ENCODE measurements at places on chromosomes 11 and 22.

- no peak for DNase-seq
Measured at GRCh38 chr11:63854696-63855095, 15.8 kb downstream of the MARK2 start.

DNA sequence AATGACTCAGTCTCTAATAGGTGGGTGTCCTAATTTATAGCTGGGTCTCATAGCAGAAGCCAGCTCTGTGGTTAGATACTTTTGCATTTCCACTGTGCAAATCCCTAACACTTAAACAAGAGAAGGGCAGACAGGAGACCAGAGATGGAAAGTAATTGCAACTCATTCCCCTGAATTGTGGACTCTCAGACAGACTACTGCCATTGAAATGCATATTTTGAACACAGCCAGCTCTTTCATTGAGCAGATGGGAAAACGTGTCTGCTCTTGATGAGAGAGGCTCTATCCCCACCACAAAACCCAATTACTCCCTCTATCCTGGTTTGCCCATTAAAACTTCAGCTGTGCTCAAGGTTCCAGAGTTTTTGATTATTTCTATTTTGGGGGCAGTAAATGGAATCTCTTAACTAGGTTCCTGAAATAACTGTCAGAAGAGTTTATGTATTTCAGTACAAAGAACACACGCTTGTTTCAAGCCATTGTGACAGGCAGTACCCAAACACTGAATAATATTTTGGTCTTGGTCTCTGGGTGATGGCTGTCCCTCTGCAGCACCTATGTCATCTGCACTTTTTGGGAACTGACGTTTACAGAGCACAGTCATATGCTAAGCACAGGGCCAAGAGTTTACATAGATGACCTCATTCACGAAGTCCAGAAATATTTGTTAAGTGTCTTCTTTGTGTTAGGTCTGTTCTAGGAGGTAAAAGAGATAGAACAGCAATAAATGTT lies 41.7 kb downstream of the FAM227A start:
- DNase-seq = no peak

GRCh38 chr11:100574894-100575769 lies 112.0 kb upstream of the ARHGAP42 start:
- DNase-seq = no peak

GRCh38 chr11:33910296-33910957 lies 18.6 kb upstream of the LMO2 start:
- DNase-seq = peak; percentile 11

GRCh38 chr11:70834984-70835560 lies 417.3 kb downstream of the SHANK2 start:
- DNase-seq = no peak

GRCh38 chr22:41245917-41246499 lies 5.3 kb upstream of the CHADL start:
- DNase-seq = no peak

GRCh38 chr11:70731271-70732022 lies 333.1 kb downstream of the CTTN start:
- DNase-seq = no peak

DNA sequence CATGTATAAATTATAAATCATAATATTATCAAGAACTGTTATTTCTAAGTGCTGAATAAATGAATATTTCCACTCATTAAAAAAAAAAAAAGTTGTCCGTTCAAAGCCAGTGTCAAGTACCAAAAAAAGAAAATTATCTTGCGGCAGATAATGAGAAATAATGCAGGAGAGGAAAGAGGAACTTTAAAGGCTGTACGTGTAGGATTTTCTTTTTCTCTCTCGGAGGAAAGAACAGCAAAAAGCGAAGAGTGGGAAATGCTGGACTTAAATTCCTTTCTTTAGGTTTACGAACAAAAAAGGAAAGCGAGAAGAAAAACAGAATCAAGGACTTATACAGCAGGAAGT lies 999 bp upstream of the CCDC83 start:
- no peak for DNase-seq

DNA sequence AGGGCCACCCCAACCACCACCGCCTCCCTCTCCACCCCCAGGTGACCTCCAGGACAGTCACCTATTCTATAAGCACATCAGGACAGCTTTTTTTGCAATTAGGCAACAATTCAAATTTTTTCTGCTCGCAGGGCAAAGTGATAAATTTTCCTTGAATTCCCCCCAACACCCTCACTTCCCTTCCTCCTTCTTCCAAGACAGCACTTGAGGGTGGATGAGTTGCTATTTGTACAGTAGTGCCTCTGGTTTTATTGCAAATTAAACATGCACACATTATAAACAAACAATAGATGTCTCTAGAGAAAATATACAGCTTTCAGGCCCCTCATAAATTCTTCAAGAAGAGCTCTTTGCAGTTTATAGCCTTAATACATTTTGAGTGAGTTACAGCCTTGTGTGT lies 80.9 kb upstream of the USP47 start:
- no peak for DNase-seq

DNA sequence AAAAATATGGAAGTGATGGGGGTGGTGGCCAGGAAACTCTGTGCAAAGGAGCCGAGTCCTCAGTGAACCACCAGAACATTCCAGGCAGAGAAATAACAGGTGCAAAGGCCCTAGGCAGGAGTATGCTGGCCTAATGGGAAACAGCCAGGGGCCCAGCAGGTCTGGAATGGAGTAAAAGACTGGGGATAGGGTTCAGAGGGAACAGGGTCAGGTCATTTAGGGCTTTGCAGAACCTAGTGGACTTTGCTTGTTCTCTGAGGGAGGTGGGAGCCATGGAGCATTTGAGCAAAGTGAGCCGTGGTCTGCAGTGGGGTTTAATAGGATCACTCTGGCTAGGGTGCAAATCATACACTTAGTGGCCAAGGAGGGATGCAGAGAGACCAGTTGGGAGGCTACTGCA lies 8.7 kb downstream of the CRYBB3 start:
- no peak for DNase-seq
